Right hindlimb (tissue), 1 donor: ENCODE measurements at places on chromosomes 1 and 21.

GRCh38 chr1:234971586-234972297 lies 156.9 kb downstream of the TOMM20 start:
- no peak for DNase-seq

GRCh38 chr1:65386439-65386838 lies 34.0 kb upstream of the LEPR start:
- no peak for DNase-seq

GRCh38 chr1:234371414-234371813 lies 1.8 kb upstream of the COA6 start:
- no peak for DNase-seq

- no peak for DNase-seq
These were observed 684.2 kb downstream of the LTN1 start for GRCh38 chr21:28308516-28308915.

GRCh38 chr1:119373465-119373864 lies 4.9 kb downstream of the HAO2 start:
- no peak for DNase-seq

GRCh38 chr1:158998781-158999161 lies 10.9 kb upstream of the IFI16 start:
- peak; percentile 71 for DNase-seq

DNA sequence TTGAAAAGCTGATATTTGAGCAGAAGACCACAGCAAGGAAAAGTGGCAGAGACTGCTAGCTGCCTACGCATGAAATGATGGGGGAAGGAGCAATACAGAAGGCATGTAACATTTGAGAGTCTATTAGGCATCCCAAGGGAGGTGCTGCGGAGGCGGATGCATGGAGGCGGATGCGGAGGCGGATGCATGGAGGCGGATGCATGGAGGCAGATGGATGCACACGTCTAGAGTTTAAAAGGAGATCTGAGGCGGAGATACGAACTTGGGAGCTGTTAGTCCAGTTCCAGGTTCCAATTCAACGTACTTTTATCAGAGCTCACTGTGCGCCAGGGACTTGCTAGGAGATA lies 744 bp upstream of the DDX20 start:
- peak; percentile 77 for DNase-seq

DNA sequence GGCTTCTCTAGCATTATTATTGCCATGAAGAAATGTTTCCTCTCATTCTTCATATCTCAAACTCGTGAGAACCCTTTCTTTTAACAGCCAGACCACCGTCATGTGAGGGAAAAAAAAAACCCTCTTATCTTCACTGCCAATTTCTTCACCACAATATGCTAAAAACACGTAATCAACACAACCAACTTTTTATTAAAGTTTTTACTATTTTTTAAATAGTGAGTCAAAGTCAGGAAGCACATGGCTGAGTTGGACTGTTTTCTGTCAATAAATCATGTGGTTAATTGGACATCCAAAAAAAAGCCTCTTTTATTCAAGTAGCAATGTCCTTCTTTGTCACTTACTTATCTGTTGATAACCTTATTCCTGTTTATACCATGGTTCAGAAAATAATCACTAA lies 55.9 kb upstream of the SAMD13 start:
- DNase-seq: no peak

- DNase-seq: no peak
These were observed 95.2 kb downstream of the KCNJ15 start for GRCh38 chr21:38351961-38352521.

DNA sequence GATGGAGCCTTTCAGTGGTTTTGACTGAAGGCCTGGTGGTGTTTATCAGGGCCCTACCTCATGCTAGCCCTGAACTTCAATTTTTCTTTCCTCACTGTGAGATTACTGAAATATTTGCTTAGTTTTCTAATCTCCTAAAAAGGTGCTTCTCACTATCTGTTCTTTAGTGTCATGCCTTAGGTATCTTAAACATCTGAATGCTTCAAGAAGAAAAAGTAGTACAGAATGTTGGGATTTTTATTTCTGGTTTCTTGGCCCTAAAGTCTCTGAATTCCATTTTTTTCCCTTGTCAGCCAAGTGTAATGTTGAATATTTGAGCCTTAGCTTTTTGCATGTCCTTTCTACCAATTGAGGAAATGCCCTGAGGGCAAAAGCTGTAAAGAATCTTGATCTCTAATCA lies 47.9 kb upstream of the PRKACB start:
- no peak for DNase-seq

GRCh38 chr1:19582318-19582717 lies 61.8 kb upstream of the NBL1 start:
- peak; percentile 28 for DNase-seq

DNA sequence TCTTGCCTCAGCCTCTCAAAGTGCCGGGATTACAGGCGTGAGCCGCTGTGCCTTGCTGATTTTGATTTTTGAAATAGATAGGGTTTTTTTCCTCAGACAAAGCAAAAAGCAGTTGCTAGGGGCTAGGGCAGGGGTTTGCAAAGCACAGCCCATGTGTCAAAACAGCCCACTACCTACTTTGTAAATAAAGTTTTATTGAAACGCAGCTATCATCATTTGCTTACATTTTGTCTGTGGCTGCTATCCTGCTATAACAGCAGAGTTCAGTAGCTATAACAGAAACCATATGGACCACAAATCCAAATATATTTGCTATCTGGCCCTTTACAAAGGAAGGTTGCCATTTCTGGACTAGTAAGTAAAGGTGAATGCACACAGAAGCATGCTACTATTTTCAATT lies 44.8 kb downstream of the NUF2 start:
- DNase-seq: no peak

- no peak for DNase-seq
These were observed 131.0 kb downstream of the KCNT2 start for GRCh38 chr1:196477262-196477661.

DNA sequence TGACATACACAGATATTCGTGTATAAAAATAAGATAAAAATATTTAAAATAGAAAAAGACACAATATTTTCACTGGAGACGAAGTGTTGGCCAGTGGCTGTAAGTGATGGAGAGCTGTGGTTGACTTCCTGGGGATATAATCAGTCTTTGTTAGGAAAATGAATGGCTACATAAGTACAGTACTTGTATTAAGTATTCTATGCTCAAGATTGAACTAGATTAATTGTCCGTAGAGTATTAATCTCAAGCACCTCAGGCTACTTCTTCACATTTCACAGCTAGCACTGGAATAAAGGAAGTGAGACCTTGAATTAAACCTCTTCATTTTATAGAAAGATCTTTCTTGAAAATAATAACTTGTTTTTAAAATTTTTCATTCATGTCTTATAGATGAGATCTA lies 39.0 kb upstream of the RGS5 start:
- DNase-seq: no peak

- peak; percentile 79 for DNase-seq
These were observed at the start of gene ZDHHC18 for GRCh38 chr1:26826261-26827105. TSS of gene ZDHHC18 (plus strand) at chr1:26826688. CDS start at chr1:26826805, 117 bp downstream.

GRCh38 chr1:203592156-203592555 lies 34.5 kb upstream of the ATP2B4 start:
- peak; percentile 65 for DNase-seq

DNA sequence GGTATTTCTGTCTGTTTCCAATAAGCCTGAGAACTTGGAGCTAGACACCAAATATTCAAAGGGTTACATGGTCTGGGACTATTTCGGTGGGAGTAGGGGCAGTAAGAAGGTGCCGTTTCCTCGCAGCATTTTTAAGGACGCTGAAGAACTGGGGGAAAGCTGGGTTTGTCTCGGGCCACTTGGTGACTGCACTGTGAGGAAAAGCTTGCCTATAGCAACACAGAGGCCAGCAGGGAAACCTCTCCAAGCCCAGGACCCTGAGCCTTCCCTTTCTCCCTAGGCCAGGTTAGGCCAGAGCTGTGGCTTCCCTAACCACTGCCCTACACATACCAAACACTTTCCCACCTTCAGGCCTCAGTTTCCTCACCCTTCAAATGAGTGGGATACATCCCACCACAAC lies 3.3 kb downstream of the GLIS1 start:
- DNase-seq: no peak

DNA sequence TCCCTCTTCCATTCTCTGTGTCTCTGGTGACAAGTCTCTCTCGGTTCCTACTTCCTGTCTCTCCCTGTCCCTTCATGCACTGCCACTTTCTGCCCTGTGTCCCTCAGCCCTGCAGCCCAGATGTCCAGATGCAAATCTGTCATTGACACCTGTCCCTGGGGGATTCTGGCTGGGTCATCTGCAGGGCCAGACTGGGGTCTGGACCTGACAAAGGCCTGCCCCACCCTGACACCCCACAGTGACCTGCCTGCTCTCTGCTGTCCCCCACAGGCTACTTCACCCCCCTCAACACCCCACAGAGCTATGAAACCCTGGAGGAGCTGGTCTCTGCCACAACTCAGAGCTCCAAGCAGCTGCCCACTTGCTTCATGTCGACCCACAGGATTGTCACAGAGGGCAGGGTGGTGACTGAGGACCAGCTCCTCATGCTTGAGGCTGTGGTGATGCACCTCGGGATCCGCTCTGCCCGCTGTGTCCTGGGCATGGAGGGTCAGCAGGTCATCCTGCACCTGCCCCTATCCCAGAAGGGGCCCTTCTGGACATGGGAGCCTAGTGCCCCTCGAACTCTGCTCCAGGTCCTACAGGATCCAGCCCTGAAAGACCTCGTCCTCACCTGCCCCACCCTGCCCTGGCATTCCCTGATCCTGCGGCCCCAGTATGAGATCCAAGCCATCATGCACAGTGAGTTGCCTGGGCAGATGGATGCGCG lies 7.2 kb downstream of the THEMIS2 start:
- DNase-seq: no peak

DNA sequence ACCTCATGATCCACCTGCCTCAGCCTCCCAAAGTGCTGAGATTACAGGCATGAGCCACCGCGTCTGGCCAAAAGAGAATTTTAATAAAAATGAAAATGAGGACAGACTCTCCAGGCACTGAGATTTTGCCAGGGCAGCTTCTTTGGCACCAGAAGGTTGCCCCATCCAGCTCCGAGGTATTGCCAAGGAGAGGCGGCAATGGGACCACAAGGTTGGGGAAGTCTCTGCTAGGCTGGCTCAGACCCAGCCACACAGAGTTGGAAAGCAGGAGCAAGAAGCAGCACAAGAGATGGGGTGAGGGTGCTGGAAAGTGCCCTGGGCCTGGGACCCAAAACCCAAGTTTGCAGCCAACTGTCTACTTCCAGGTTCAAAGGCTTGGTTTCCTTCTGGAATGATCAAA lies 200.9 kb downstream of the HHIPL2 start:
- no peak for DNase-seq

GRCh38 chr1:157042846-157043245 lies 2.7 kb downstream of the ARHGEF11 start:
- no peak for DNase-seq

- no peak for DNase-seq
These were observed 8.6 kb downstream of the KCNC4 start for GRCh38 chr1:110218739-110219138.

GRCh38 chr21:38825269-38825668 lies 19.5 kb downstream of the ETS2 start:
- DNase-seq: no peak

- no peak for DNase-seq
These were observed 846.5 kb upstream of the ADAMTS5 start for GRCh38 chr21:27813344-27813743.

DNA sequence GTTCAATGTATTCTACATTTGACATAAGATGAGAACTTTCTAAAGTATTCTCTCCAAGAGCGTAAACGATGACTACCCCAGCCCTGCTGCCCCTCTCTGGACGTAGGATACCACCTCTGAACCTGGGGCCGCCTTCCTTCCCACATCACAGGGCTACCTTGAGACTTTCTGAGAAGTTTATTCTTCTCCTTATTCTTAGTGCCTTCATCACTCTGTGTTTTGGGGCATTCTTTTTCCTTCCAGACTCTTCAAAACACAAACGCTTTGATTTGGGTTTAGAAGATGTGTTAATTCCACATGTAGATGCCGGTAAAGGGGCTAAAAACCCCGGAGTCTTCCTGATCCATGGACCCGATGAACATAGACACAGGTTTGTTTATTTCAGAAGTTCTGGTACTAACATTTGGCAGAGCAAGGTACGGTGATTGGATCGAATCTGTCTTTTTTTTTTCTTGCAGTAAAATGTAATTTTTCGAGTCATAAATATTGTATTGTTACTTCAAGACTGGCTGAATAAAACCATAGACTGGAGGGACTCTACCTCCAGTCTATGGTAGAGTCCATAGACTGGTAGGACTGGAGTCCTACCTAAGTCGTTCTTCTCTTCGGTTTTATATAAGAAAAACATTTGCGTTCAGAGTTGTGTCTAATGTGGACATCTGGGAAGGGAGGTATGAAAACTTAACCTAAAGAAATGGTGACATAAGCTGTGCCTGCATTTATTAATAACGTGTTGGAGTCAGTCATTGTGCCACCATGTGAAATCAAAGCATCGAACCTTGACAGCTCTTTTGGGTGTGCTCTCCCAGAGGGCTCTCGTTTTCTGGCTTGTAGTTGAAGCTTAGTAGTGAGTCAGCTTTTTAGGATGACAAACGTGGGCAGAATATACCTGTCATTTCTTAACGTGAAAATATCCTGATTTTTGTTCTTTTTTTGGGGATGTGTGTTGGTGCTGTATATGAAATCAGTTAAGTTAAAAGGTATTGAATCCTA lies 1.2 kb downstream of the MAN1A2 start:
- no peak for DNase-seq

DNA sequence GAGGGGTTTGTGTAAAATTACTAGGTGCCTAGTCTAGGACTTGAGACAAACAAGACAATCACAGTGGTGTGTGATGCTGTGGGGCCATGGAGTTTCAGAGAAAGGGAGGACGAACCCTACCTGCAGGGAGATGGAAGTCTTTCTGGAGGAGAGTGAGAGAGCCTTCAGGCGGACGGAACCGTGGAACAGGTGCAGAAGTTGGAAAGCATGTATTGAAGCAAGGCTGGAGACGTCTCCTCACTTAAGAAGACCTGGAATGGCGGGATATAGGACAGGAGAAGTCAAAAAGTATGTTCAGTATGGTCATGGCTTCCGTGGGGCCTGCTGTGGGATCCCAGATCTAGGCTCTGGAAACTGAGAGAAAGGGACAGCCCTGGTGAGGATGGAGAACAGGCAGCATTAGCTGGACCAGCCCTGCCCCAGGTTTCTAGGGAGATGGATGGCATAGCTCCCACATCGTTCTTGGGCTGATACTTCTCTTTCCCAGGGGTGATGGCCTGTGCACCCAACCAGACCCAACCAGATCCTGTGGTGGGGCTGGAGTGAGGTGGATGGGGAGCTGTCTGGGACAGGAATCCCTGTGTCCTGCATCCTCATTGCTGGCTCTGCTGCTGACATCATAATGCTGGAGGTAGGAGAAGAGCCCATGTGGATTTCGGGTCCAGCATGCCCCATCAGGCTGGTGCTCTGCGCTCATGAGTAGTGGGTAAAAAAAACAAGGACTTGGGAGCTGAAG lies 15.0 kb upstream of the LRP8 start:
- DNase-seq: no peak
